ENCODE measurements at places on chromosomes 2 and 18.

GRCh38 chr2:179277429-179278196 is 13.0 kb upstream of the SESTD1 start:
- no peak for DNase-seq

GRCh38 chr2:174535757-174536703 is 49.2 kb upstream of the GPR155 start:
- DNase-seq: no peak

DNA sequence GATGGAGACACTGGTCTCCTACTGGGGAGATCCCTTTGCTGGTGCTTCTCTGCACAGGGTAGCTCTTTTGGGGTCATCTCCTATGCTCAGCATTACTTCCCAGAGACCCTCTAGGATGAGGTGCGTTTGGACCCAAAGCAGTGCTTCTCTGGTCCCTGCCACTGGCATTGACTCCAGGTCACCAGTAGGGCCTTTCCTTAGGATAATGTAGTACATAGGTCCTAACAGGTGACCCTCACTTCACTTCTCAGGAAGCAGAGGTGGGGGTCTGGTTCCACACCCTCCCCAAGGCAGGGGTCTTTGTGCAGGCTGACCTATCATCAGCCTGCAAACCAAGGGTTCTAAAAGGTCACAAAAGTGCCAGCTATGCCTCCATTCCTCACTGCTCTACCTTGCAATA is 145.8 kb upstream of the HS6ST1 start:
- no peak for DNase-seq

- DNase-seq: no peak
These were observed 104.4 kb upstream of the SALL3 start for GRCh38 chr18:78875016-78875777.

DNA sequence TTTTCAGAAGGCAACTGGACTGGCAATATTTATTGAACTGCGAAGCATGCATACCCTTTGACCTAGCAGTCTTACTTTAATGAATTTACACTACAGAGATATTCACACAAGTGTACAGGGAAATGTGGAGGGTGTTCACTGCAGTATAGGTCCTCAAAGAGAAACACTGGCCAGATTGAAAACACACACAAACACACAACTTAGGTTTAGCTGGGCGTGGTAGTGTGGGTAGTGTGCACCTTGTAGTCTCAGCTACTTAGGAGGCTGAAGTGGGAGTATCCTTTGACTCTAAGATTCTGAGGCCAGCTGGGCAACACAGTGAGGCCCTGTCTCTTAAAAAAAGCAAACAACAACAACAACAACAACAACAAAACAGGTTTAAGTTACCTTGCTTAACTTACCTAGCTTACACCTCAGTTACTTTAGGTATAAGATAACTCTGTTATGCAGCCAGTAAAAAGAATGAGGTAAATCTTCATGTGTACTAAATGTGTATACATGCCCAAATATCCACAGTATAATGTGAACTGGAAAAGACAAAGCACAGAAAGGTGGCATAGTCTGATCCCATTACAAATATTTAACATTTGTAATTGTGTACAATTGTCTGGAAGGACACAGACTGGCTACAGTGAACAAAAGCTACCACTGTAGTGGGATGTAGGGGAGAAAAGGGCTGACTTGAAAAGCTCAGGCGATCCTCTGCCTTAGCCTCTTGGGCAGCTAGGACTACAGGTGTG is 105.9 kb upstream of the FZD5 start:
- DNase-seq: no peak

GRCh38 chr2:170113168-170113894 is 64.6 kb upstream of the MYO3B start:
- no peak for DNase-seq

DNA sequence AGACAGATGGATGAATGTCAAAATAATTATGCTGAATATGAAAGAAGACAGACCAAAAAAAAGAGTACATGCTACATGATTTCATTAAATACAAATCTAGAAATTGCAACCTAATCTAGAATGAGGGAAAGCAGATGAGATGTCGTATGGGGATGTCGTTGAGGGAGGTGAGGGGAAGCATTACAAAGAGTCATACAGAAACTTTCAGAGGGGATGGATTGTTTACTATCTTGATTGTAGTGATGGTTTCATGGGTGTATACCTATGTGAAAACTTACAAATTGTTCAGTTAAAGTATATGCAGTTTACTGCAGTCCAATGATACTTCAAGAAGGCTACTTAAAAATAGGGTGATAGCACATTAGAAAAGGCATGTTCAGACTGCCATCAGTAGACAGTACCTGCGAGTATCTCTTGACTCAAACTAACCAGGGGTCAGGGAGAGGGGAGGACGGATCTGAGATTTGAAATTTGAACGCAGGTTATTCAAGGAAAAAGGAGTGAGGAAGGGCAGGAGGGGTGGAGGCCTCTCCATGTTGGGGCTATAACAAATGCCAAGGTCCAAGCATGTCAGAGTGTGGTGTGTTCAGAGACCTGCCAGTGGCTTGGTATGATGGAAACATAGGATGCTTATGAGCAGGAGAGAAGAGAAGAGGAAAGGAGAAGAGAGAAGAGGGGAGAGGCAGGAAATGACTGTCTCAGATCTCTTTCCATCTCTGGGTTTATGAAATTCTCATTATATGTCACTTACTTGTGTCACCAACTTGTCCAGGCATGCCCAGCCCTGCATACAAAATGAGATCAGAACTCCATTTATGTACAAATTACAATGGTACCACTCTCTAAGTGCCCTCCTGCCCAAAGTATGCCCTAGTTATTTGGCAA is 257.3 kb upstream of the CXCR4 start:
- no peak for DNase-seq

All from stimulated activated CD4-positive, alpha-beta T cell treated with anti-CD3 and anti-CD28 coated beads, TNF-alpha, amount 100 ng/mL, for 24 hours (primary cell).